ENCODE measurements at places on chromosomes 11 and 22.
A peak's percentile ranks its signal among the peaks of the same experiment; 100 is the strongest.

GRCh38 chr22:22948651-22949571 lies 61.3 kb downstream of the IGLL5 start:
- DNase-seq = no peak

DNA sequence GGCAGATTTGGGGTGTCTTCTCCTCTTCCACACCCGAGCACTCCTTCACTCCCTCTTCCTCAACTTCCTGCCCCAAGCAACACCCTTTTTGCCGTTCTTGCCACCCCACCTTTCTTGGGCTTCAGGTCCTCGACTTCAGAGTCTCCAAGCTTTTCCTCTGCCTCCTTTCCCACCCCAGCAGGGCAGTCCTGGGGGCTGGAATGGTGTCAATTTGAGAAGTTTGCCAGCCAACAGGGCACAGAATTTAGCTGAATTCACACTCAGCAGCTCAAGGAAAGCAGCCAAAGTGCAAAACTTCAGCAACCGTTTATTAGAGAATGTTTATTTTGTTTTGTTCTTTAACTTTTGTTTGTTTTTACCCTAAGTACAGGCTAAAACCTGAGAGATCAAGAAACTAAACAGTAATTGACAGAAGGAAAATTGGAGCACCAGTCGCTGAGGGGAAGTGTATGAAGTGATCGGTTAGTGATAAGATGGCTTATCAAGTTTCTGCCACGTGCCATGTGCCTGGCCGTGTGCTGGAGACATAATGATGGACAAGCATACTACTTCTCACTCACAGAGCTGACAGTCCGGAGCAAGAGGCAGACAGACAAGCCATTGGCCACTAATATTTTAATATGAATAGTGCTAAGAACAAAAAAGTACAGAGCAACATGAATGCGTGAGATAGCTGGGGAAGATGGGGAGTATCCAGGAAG lies 44.4 kb downstream of the AHNAK start:
- DNase-seq = no peak

- no peak for DNase-seq
Observed at GRCh38 chr22:24442352-24442744, 14.9 kb downstream of the ADORA2A start.

- DNase-seq = peak; percentile 78
Observed at GRCh38 chr11:57778318-57779037, 16.9 kb downstream of the CTNND1 start.

GRCh38 chr22:20404881-20405280 lies 10.9 kb downstream of the ZNF74 start:
- no peak for DNase-seq

DNA sequence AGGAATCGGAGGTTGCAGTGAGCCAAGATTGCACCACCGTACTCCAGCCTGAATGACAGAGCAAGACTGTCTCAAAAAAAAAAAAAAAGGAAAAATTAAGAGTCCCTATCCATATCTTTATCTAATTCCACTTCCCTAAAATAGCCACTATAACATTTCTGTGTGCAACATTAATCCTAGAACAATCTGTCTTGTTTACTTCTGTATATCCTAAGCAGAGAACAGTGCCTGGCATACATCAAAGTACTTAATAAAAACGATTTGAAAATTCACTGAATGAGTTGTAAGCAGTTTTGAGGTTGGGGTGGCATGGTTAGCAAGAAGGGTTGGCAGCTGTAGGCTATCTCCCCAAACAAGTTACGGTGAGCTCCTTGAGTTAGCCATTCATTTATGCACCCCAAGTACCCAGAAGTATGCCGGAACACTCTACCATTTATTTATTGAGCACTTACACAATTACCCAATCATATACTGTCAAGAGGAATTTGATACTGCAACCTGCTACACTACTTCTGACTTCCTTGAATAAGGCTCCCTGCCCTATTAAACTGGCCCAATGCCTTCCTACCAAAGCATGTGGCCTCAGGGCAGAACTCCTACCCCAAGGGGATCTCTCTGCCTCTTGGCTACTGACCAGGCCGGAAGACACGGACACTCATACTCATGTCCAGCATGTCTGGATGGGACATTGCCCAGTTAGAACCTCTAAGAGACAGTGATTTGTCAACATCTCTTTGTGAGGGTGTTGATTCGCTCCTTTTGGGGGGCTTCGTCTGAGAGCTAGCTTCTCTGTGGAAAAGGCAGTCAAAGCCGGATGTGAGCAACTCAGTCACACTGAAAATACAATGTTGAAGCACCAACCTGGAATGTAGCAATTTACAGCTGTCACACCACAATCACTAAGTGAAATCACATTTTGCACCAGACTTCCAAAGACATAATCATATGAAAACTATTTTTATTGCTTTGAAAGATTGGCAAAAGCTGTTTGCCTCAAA lies 16.3 kb upstream of the TMEM41B start:
- DNase-seq = no peak

- no peak for DNase-seq
Observed at GRCh38 chr11:86952221-86952875, 2.8 kb downstream of the FZD4 start.

- no peak for DNase-seq
Observed at GRCh38 chr11:4699697-4700435, 2.2 kb upstream of the OR51E2 start.

DNA sequence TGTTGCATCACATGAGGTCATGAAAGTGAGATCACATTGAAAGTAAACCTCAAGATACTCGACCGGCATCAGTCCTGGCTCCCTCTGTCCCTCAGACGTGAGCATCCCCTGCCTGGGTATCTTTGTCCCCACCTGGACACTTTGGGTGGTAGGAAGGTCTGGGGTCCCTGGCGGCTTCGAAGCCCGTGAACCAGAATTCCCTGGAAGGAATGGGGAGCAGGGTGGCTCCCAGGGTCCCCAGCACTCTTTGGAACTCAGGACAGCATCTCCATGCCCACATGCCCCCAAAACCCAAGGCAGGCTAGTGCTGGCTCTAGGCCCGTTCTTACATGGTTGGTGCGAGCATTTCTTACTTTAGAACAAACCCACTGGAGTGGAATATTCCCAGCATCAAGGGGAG lies 7.5 kb downstream of the DERL3 start:
- no peak for DNase-seq
